ENCODE measurements at places on chromosomes 1 and 21. TPM values are rescaled to one million over a fixed set of nuclear protein-coding genes. Genes with fewer than 3 reads are reported as not detected.
A peak's percentile ranks its signal among the peaks of the same experiment; 100 is the strongest.

The GPR25 gene
- total RNA-seq = not detected

The OR2L5 gene
- not detected for total RNA-seq

- H3K4me1 ChIP-seq = peaks cover 22% of the 10 kb centered on the region
- no peak overlapping the region for H3K4me3 ChIP-seq
- H3K27ac ChIP-seq = no peak overlapping the region
- DNase-seq = no peak
- H3K27me3 ChIP-seq = peaks cover 21% of the 10 kb centered on the region
These were observed 161.0 kb downstream of the PLXNA2 start for GRCh38 chr1:208083016-208083714.

DNA sequence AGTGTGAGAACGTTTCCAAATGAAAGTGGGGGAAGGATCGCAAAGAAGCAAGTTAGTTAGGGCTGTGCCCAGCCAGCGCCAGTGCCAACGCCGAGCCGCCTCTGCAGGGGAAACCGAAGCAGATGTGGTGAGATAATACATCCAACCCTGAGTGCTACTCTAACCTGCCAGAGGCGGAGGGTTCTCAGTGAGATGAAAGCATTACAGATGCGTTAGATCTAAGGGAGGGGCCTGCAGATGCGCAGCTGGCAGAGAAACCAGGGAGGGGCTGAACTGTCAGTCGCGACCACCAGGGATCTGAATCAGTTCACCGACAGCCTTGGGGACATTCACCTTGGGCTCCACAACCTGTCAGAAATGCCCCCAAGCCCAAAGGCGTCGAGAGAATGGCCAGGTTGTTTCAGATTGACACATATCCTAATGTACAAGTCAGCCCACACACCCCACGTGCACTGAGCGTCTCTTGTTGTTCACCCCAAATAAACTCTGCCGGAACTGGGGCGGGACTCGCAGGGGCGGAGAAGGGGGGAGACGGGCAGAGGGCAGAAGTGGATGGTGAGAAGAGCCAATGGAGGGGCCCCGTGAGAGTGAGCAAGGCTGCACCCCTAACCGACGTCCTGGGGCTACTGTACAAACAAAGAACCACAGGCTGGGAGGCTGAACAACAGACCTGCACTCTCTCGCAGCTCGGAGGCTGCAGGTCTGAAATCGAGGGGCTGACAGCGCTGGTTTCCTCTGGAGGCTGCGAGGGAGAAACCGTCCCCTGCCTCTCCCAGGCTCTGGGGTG, 8.7 kb upstream of the UMODL1 start:
- DNase-seq = no peak
- no peak overlapping the region for H3K27ac ChIP-seq
- no peaks in the 10 kb centered on the region for H3K36me3 ChIP-seq
- peaks cover 5% of the 10 kb centered on the region for H3K4me1 ChIP-seq

The KIF21B gene
- total RNA-seq = 6.9 TPM

- H3K4me3 ChIP-seq = peak overlapping the region; percentile 84
- H3K27ac ChIP-seq = no peak overlapping the region
- peak; percentile 52 for DNase-seq
- peaks cover 16% of the 10 kb centered on the region for H3K27me3 ChIP-seq
- no peaks in the 10 kb centered on the region for H3K36me3 ChIP-seq
These were observed 20.4 kb downstream of the H3-3A start for GRCh38 chr1:226082959-226083301.

- H3K27me3 ChIP-seq = no peaks in the 10 kb centered on the region
- H3K36me3 ChIP-seq = peaks cover 4% of the 10 kb centered on the region
- no peak overlapping the region for H3K27ac ChIP-seq
- H3K4me3 ChIP-seq = no peak overlapping the region
- peaks cover 11% of the 10 kb centered on the region for H3K4me1 ChIP-seq
These were observed 36.6 kb downstream of the SORT1 start for GRCh38 chr1:109361069-109361468.

The OR10Z1 gene
- not detected for total RNA-seq

GRCh38 chr1:26887125-26887524, 3.0 kb downstream of the GPN2 start:
- no peak for DNase-seq
- H3K27ac ChIP-seq = peak overlapping the region; percentile 54

DNA sequence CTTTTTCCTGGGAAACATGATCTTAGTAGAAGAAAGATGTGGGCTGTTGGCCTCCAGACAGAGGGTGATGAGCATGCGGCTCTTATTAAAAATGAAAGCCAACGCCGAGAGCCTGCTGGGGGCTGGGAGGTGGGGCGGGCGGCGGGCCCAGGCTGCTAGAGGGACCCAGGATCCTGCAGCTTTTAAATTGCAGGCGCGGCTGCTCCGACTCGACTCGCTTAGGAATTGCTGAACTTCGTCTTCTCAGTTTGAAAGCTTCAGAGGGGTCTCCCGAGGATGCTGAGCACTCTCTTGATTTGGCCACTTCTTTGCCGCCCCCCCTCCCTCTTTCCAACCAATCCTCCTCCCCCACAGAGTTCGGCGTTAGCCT, 1.2 kb downstream of the AGPAT3 start:
- H3K4me1 ChIP-seq = peaks cover 32% of the 10 kb centered on the region
- peaks cover 11% of the 10 kb centered on the region for H3K36me3 ChIP-seq
- DNase-seq = no peak
- peak overlapping the region; percentile 94 for H3K27ac ChIP-seq
- H3K4me3 ChIP-seq = peak overlapping the region; percentile 71

The TDRD5 gene
- total RNA-seq = not detected

GRCh38 chr21:33058527-33058926, 11.4 kb upstream of the OLIG1 start:
- H3K27me3 ChIP-seq = peaks cover 76% of the 10 kb centered on the region
- DNase-seq = no peak
- H3K4me3 ChIP-seq = no peak overlapping the region
